Cardiac fibroblast (primary cell): ENCODE measurements at places on chromosomes 12 and 14.

GRCh38 chr12:51753980-51754675 lies 94.4 kb downstream of the FIGNL2 start:
- DNase-seq, result no peak

DNA sequence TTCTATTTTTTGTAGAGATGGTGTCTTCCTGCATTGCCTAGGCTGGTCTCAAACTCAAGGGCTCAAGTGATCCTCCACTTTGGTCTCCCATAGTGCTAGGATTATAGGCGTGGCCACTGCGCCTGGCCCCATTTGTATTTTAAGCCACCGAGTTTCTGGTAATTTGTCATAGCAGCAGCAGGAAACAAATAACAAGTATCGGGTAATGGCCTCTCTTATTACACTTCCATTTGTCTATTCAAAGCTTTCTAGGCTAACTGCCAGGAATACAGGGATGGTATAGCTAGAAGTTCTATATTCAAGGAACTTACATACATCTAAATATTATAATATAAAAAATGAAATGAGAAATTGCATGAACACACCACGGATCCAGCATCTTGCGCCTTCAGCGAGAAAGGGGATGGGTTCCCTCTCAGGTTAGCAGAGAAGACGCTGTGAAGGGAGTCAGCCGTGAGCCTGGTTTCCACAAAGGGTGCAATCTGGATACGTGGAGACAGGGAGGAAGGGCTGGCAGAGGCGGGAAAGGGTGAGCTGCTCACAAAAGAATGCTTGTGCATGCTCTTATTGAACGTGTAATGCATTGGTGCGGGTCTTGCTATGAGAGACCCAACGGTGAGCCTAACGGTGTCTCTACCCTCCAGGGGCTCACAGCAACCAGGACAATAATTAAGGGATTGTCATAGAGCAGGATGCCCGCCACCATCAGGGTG lies 9.5 kb downstream of the BDKRB1 start:
- no peak for DNase-seq

GRCh38 chr12:6123258-6123657 lies 1.2 kb downstream of the VWF start:
- DNase-seq, result no peak

GRCh38 chr14:102777711-102778337 lies 575 bp downstream of the TRAF3 start:
- DNase-seq, result no peak

DNA sequence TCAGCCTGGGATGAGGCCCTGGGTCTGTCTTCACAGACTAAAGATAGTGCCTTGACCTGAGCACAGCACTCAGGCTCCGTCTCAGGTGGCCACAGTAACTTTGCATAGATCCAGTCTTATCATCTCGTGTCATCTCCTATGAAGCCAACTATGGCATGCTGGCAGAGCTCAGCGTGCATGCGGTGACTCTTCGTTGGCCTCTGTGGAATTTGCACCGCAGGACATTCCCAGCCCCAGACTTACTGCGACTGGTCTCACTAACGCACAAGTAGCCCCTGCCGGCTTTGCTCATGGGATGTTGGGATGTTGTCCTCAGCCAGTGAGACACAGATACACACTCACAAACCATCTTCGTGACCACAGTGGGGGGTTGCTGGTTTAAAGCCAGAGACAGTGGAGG lies 199.6 kb downstream of the CHST11 start:
- DNase-seq, result no peak

- DNase-seq, result no peak
These were observed 86.5 kb downstream of the FLRT2 start for GRCh38 chr14:85616386-85616885.

GRCh38 chr12:27981874-27982273 lies 9.3 kb upstream of the PTHLH start:
- no peak for DNase-seq

DNA sequence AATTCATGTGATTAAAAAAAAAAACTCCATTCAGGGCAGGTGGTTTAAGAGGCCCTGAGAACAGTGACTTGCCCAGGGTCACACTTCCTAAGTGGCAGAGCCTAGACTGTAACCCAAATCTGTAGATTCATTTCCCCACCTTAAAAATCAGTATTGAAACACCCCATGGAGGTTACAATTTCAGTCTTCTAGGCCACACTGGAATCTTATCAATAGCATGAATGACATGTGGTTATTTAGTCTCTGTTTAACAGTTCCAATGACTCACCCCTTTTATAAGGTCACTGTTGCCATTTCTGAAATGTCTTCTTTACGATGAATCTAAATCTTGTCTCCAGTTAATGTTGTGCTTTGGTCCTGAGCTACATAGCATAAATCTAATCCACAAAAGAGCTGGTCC lies 262.3 kb upstream of the GRIP1 start:
- DNase-seq, result no peak

- DNase-seq, result no peak
These were observed 443.9 kb downstream of the TMEM132D start for GRCh38 chr12:129459886-129460285.

DNA sequence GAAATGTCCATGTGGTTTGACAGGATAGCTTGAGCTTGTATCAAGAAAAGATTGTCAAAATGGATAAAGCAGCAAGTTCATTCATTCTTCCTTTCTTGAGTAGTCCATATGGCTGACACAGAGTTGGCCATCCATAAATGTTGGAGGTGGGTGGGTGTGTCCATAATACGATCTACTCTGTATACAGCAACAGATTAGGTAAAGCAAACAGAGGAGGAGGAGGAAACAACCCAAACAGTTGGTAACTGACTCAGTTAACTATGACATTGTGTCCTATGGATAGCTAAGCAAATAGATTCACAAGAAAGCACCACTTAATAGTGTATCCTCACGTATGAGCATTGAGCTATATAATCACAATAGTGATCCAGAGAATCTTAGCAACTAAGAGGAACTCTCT lies 144.0 kb downstream of the EGLN3 start:
- DNase-seq, result no peak

DNA sequence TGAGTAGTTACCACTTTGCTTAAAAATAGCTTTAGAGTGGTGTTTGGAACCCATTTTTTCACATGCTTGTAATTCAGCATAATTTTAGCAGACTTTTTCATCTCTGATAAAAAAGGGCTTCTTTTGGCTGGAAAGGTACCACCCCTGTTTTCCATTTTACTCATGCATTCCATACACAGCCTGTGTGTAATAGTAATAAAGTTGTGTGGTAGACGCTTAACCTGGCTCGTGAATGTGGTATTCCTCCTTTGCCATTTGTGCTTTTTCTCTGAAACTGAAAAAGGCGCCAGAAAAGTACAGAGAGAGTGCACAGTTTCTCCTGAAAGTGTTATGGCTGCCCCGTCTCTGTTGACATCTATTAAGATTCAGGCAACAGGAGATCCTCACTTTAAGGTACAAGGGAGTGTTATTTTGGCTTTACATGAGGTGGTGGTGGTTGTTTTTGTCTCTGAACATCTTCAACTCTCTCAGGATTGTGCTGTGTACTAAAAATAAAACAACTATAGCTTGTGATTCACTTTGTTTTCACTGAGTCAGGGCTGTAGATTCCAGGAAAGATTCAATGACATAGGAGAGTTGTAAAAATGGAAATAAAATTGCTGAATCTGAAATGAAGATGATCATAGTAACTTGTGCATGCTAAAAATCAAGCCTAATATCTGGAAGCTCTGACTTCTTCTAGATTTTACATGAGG lies 45.6 kb upstream of the MIS18BP1 start:
- DNase-seq, result peak; percentile 8

GRCh38 chr12:107277855-107278254 lies 184.5 kb upstream of the CRY1 start:
- peak; percentile 41 for DNase-seq
